ENCODE measurements at places on chromosomes 5 and 9.

DNA sequence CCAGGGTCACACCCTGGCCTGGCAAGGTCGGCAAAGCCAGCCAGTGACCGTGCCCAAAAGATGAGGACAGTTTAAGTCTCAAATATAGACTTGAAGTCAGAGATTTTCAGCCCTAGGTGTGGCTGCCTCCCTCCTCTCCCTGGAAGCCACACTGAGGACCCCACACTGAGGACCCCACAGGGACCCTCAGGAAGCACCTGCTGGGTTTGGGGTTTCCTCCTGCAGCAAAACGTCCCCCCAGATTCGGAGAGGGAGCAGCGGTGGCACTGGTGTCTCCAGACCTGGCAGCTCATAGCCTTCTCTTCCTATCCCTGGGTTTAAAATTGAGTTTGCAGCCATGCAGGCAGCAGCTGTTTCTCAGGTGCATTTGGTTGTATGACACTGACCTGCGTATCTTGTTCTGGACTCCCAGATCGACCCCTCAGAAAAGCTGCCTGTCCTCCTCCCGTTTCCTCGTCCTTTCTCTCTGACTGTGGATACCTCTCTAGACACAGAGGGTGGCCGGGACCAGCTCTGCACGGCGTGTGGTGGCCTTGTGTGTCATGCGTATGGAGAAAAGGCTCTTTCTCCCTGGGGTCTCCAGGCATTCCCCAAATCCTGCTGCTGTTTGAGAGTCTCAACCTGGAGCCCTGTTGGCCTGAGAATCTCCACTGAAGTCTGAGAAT is 36.6 kb downstream of the MRPL36 start:
- no peak for DNase-seq

DNA sequence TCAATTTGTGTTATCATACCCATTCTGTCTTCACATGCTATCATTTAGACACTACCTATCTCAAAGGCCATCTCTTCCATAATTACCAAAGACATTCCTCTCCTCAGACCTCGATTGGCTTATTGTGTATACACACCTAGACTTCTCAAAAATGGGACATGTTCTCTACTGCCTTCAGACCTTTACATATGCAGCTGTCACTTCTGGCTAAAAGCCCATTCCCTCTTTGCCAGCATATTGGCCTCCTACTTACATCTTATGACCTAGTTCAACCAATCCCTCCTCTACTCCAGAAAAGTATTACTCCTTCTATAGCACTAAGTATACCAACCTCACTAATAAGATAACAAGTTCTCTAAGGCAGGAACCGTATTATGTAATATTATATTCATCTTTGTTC is 84.4 kb downstream of the RAPGEF6 start:
- no peak for DNase-seq

DNA sequence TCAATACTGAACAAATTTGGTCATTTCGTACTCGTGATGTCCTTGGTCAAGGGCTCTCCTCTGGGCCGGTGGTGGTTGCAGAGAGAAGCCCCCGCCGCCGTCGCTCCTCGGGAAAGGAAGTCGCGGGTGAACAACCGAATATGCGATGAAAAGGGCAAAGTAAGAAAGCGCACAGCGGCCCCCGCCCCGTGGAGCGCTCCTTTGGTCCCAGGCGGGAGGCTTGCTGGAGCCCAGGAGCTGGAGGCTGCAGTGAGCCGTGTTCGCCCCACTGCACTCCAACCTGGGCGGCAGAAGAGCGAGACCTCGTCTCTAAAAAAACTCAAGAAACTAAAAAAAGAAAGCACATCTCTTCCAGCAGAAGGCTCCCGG is 108.4 kb upstream of the LARP1 start:
- no peak for DNase-seq

- DNase-seq: no peak
Observed at GRCh38 chr9:17807613-17808282, 228.9 kb downstream of the SH3GL2 start.

DNA sequence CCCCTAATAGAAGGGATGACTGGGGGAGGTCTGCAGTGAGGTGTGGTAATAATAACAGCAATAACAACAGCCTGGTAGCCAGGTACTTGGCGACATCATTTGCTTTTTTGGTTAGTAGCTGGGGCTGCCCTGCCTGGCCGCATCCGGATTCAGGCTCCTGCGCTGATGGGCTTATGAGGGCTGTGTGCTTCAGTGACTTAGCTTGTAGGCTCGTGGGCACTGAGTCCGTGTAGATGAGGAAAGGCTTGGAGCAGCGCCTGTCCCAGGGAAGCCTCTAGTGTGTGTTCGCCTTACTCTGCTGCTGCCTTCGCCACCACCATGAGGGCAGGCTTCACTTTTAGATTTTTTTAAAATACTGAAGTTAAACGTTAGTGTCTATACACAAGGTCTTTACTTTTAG is 4.5 kb downstream of the NDUFS6 start:
- no peak for DNase-seq

- peak; percentile 83 for DNase-seq
Observed at GRCh38 chr5:175347027-175347426, 97.0 kb downstream of the DRD1 start.

GRCh38 chr5:138602371-138603000 is 27.3 kb upstream of the HSPA9 start:
- DNase-seq: no peak

DNA sequence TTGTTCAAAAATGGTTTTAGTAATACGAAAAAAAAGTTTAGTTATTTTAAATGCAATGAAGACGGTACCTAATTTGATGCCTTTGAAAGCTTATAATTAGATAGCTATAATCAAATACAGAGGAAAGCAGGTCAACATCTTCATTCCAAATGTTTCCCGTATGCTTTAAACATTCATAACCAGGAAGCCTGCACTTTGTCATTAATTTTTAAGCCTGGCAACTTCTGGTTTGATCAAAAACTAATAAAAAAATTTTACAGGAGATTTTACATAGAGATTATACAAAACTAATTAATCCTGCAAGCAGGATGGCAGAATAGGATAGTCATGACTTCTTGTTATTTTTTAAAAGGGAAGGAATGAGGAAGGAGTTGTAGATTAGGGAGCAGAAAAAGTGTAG is 353.0 kb downstream of the FBXL17 start:
- DNase-seq: no peak

DNA sequence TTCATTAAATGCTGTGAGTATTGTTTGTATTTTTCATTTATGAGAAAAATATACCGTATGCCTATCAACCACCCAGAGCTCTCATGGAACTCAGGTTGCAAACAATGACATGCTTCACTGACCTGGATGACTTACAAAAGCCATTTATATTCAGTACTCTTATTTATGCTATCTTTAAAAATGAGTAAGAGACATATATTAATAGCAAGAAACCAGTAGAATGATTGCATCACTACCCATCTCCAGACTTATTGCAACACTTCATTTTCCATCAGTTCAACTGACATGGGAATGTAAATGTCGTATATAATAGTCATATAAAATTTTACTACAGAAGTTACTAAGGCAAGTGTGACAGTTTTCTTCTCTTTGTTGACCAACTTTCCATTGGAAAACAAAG is 69.1 kb downstream of the OTP start:
- DNase-seq: no peak

DNA sequence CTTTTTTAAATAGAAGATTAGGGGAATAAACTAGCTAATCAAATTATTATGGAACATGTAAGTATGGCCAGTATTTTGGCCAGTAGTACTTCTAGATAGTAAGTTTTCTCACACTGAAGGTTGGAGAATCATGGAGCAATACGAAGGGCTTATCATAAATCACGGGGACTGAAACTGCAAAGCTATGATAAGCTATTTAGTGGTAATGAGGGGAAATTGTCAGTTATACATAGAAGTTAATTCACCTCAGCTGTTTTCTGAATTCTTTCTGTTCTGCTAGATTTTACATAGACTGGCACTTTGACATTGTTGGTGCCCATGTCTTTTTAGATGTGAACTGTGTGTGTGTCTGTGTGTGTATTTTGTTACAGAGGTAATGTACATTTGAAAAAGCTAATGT is 34.5 kb upstream of the FAM151B start:
- DNase-seq: no peak

GRCh38 chr5:67253911-67254310 is 57.3 kb upstream of the CD180 start:
- DNase-seq: no peak

DNA sequence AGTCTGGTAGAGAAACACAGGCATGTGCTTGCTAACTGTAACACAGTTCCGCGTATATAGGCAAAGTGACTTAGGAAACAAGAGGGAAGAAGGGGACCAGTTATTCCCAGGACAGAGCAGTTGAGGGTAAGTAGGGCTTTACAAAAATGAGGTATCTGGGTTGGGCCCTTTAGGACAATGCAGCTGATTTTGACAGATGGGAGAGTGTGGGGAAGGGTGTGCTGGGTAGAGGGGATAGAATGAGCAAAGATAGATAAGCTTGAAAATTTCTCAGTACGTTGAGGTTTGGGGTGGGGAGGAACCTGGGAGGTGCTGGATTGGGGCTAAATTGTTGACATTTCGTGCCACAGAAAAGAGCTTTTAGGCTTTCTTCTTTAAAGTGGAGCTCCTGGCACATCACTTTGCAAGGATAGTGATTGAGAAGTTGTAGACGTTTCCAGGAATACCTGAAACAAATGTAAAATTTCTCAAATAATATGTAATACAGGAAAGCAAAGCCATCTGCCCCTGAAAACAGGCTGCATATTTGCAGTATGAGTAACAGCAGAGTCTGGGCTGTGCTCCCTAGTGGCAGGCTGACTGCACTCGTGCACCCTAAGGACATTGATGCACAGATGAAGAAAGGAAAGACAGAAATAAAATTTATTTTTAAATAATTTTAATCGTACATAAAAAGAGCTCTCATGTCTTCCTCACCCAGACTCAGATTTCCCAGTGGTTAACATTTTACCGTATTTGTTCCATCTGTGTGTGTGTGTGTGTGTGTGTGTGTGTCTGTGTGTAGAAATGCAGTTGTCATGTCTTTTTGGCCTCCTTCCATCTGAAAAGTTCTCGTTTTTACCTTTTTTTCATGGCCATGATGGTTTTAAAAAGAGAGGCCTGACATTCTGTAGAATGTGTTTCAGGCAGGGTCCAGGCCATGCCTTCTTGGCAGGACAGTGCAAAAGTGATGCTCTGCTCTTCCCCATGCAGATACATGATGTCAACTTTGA is 144.9 kb upstream of the DMRT1 start:
- peak; percentile 70 for DNase-seq

DNA sequence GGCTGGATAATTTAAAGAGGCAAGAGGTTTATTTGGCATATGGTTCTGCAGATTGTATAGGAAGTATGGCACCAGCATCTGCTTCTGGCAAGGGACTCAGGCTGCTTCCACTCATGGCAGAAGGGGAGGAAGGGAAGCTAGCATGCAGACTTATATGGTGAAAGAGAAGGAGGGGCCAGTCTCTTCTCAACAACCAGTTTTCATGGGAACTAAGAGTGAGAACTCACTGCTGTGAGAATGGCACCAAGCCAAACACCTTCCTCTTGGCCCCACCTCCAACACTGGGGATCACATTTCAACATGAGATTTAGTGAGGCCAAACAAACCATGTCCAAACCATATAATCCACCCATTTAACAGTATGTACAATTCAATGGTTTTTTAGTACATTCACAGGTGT is 113.3 kb upstream of the SHB start:
- DNase-seq: no peak

DNA sequence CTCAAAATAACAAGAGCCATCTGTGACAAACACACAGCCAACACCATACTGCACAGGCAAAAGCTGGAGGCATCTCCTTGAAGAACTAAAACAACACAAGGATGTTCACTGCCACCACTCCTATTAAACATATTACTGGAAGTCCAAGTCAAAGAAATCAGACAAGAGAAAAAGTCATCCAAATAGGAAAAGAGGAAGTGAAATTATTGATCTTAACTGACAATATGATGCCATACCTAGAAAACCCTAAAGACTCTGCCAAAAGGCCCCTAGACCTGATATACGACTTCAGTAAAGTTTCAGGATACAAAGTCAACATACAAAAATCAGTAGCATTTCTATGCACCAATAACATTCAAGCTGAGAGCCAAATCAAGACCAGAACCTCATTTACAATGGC is 30.0 kb upstream of the MACIR start:
- no peak for DNase-seq

DNA sequence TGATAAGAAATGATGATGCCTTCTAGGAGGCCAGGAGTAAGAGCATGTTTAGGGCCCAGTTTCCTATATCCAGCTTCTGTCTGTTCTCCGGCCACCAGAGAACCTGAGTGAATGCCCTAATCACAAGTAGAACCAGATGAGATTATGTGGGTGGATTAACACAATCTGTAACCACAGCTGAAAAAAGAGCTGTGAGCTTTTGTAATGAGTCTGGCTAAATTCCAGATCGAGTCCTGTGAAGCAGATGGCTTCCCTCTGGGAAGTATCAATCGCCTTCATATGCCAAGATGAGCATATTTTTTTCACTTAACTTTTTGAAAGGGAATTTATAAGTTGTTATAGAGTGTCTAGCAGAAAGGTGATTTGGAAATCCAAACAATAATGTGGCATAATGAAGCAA is 99.8 kb downstream of the NNT start:
- no peak for DNase-seq

All from PC-3 (cell line).